Renal cortex interstitium (tissue), 15 donors: ENCODE measurements at places on chromosomes 13 and 19. TPM values are rescaled to one million over a fixed set of nuclear protein-coding genes. Genes with fewer than 3 reads are reported as not detected.

ADGRE3 gene
- polyA plus RNA-seq, result 0.23 TPM

CYP4F8 gene
- not detected for polyA plus RNA-seq

FCER2 gene
- not detected for polyA plus RNA-seq

SIAH3 gene
- polyA plus RNA-seq, result 0.75 TPM

CNOT3 gene
- polyA plus RNA-seq, result 75.4 TPM

DNASE2 gene
- 11.7 TPM for polyA plus RNA-seq

NLRP5 gene
- polyA plus RNA-seq, result not detected

DNA sequence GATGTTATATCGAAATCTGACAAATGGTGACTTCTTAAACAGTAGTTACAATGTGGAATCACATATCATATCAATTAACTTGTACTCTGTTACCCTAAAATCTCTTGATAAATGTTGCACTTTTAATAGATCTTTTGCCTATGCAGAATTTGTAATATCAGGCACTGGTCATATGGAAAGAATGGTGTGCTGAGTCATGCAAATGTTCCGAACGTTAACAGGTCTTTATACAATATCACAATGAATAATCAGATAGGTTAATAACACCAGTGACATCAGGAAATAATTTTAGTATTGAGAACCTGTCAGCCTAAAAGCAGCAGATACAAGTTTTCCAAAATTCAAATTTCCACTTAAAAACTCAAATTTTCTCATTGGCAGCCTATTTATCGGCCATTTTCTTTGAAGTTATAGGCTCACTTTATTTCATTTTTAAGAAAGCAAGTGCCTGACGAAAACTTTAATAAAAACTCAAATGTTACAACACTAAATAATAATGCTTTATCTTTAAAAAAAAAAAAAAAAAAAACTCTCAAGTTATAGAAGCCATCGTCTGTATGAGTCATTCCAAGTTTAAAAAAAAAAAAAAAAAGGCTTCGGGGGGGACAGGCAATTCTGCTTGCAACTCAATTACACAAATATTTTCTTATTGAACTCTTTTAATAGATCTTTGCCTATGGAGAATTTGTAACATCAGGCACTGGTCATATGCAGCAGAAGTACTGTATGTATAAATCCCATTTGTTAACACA is 180.9 kb downstream of the DIAPH3 start:
- no peak for DNase-seq

GRCh38 chr19:19137556-19138108 is 646 bp downstream of the TMEM161A start:
- no peak for DNase-seq

DNA sequence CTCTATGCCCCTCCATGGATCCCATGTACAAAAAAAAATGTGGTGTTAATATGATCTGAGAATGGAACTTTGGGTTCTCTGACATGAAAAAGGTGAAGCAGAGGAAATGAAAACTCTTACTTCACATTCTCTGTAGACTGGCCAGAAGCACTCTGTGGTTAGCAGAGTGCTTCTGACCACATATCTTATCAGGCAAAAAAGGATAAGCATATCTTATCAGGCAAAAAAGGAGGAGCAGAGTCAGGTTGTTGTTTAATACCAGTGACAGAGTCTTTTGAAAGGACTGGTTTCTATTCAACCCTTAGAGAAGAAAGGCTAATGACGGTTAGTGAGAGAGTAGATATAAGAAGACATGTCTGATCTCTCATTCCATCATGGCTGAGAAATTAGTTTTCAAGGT is 1404.8 kb downstream of the SLITRK1 start:
- DNase-seq, result no peak

GRCh38 chr19:49470615-49470978 is 3.4 kb upstream of the FLT3LG start:
- no peak for DNase-seq

GRCh38 chr13:109751477-109751876 is 34.9 kb downstream of the IRS2 start:
- no peak for DNase-seq

- DNase-seq, result no peak
Observed at GRCh38 chr19:16726916-16727315, 7.3 kb downstream of the NWD1 start.

GRCh38 chr13:35630551-35631275 is 154.2 kb upstream of the MAB21L1 start:
- no peak for DNase-seq
